Mesenchymal stem cell (in vitro differentiated cells and primary cell): ENCODE measurements at places on chromosomes 2 and 18.

- H3K36me3 ChIP-seq: peaks cover 42% of the 10 kb centered on the region
- no peaks in the 10 kb centered on the region for H3K4me1 ChIP-seq
- H3K27me3 ChIP-seq: no peaks in the 10 kb centered on the region
These were observed at the start of gene ANKRD23 for GRCh38 chr2:96843538-96844268. ANKRD23 (minus strand) TSS chr2:96844021; CDS start chr2:96843992, 29 bp downstream.

DNA sequence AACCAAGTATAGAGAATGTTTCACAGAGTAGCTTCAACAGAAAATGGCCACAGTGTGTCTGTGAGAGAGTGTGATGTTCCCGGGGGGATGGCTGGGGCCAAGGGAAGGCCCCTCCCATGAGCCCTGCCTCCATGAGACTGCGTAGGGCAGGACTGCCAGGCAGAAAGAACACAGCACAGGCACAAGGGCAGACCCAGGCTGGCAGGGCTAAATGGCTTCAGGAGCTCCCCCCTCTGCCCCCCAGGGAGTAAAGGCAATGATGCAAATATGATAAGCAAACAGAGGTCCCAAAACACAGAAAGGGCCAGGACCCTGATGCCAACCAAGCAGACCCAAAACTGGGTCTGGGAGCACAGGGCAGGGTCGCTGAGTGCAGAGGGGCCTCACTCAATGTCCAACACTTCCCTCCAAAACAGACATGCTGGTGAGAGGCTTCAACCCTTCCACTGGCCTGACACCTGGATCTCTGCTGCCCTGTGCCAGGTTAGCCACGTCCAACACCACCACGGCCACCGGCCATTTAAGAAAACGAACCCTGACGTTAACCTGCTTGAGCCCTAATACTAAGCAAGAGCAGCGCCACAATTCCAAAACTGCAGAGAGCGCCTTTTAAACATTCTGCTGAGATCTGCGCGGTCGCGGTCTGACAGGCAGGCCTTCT, 90.3 kb downstream of the HDAC4 start:
- H3K4me1 ChIP-seq: peaks cover 17% of the 10 kb centered on the region
- no peak overlapping the region for H3K4me3 ChIP-seq
- H3K27ac ChIP-seq: no peak overlapping the region
- no peaks in the 10 kb centered on the region for H3K27me3 ChIP-seq

DNA sequence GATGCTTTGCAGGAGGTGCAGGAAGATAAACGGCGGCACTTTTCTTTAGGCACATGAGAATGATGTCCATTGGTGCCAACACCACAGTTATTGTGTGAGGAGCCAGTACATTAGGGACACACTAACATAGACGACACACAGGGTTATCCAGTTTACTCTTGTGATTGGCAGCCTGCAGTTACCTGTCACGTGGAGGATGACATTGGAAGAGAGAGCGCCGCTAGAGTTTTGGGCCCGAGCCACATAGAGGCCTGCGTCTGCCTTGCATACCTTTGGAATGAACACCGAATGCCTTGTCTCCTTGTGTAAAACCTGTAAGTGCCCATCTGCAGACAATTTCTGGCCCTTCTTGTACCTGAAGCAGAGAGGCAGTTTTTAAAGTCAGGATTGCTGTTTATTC, 26.9 kb upstream of the TTN start:
- DNase-seq: no peak
- H3K27me3 ChIP-seq: no peaks in the 10 kb centered on the region
- H3K4me1 ChIP-seq: no peaks in the 10 kb centered on the region
- no peaks in the 10 kb centered on the region for H3K36me3 ChIP-seq
- H3K27ac ChIP-seq: no peak overlapping the region

GRCh38 chr2:134675314-134675713, 43.5 kb downstream of the TMEM163 start:
- peaks cover 16% of the 10 kb centered on the region for H3K27me3 ChIP-seq
- H3K4me1 ChIP-seq: peaks cover 25% of the 10 kb centered on the region
- no peak overlapping the region for H3K4me3 ChIP-seq

DNA sequence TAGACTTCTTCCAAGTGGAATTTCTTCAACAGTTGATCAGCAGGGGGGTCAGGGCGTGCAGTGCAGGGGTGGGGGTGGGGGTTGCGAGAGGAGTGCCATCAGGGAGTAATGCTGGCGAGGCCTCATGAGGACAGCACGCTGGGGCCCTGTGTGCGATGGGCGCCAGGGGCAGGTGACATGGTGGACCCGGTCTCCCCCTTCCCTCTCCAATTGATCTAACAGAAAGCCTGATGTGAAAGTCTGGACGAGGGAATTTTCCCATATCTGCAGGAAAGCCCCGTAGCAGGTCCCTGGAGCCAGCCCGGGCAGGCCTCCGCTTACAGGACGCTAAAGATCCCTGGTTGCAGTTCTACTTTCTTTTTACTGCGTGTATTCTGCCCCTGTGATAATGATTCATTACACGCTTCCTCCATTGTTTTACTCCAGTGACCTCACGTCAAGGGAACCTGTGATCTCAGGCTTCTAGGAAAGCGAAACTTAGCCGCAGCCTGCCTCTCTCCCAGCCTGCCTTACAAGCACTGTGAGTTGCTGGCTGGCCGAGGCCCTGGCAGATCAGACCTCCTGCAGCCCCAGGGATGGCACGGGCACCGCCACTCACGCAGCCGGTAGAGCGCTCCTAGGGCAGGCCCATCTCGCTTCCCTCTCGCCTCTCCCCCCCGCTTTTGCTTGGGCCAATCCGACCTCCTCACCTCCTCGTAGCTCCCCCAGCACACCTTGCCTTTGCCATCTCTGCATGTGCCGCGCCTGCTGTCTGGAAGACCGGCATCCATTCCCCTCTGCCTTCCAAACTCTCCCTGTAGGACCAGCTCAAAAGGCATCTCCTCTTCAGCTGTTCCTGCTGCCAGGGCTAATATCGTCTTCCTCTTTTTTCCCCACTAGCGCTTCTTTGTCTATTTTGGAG, 19.2 kb downstream of the NEURL3 start:
- H3K27ac ChIP-seq: peak overlapping the region; percentile 69
- no peaks in the 10 kb centered on the region for H3K36me3 ChIP-seq
- peak overlapping the region; percentile 71 for H3K4me3 ChIP-seq
- H3K4me1 ChIP-seq: peaks cover 13% of the 10 kb centered on the region
- DNase-seq: peak; percentile 80

DNA sequence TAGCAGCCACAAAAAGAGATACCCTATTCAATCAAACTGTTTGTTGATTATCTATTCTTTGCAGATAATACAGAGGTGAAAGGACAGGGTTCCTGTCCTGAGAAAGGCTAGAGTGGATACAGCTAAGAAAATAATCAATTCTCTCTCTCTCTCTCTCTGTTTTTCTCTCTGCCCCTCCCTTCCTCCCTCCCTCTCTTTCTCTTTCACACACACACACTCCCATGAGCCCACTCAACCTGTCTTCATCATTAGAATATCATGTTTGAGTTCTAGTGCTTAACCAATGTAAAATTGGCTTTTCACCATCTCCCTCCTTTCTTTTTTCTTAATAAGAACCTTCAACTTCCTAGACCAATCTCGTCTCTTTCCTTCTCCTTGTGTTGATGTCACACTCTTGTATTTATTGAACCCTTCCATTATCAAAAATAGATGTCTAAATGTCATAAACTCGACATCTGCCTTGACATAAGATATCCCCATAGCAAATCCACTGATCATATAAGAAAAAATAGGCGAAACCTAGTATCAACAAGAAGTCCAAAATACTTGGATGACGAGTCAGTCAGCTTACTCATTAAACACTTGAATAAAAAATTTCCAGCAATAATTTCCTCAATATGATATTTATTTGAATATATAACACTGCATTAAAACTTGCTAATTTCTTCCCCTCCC, 42.8 kb upstream of the CYTIP start:
- H3K27ac ChIP-seq: no peak overlapping the region
- no peak overlapping the region for H3K4me3 ChIP-seq
- H3K4me1 ChIP-seq: peaks cover 5% of the 10 kb centered on the region
- DNase-seq: no peak
- H3K36me3 ChIP-seq: no peaks in the 10 kb centered on the region

DNA sequence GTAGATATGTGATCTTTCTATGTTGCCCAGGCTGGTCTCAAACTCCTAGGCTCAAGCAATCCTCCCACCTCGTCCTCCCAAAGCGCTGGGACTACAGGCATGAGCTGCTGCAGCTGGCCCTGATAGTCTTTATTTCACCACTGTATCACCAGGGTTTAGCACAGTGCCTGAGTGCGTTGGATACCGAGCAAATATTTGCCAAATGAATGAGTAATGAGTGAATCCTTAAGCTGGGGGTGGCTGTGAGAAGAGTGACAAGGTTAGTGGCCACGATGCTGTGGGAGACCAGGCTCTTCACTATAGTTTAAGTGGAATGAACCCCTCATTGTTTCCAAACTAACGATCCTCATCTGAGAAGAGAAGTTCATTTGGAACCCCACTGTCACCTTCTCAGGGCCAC, 60.8 kb upstream of the FAM136A start:
- H3K27ac ChIP-seq: no peak overlapping the region
- DNase-seq: no peak
- no peaks in the 10 kb centered on the region for H3K4me1 ChIP-seq
- H3K36me3 ChIP-seq: no peaks in the 10 kb centered on the region

DNA sequence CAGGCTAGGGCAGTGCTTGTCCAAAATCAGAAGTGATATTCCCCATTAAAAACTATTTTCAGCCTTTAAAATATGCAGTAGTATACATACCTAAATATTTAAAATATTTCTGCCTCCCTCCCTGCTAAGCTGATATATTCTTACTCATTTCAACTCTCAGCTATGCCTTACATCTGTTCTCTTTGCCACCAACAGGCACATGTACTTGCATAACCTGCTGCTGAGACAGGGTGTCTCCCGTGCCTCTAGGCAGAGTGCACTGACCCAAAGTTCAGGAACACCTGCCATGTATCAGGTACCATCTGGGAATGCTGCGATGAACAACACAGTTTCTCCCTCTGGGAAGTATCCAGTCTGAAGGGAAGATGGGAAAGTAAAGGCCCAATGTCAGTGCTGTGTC, 91.7 kb downstream of the STK39 start:
- DNase-seq: no peak
- no peak overlapping the region for H3K4me3 ChIP-seq
- peaks cover 34% of the 10 kb centered on the region for H3K36me3 ChIP-seq

- H3K4me3 ChIP-seq: no peak overlapping the region
- no peaks in the 10 kb centered on the region for H3K36me3 ChIP-seq
- H3K4me1 ChIP-seq: no peaks in the 10 kb centered on the region
- H3K27ac ChIP-seq: no peak overlapping the region
- no peak for DNase-seq
These were observed 189.2 kb downstream of the NCK2 start for GRCh38 chr2:105933906-105934305.

DNA sequence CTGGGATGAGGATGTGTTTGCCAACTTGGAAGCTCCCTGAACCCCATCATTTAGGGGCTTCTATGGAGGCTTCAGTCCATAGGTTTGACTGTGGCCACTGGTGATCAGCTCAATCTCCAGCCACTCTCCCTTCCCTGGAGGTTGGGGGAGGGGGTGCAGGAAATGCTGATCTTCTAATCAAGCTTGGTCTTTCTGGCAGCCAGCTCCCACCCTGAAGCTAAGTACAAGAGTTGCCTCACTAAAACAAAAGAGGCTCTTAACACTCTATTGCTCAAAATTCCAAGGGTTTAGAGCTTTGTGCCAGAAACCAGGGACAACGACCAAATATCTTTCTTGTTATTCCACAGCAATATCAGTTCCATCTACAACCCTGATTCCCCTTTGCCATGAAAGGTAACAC, 19.4 kb upstream of the MPPE1 start:
- no peak overlapping the region for H3K27ac ChIP-seq
- DNase-seq: no peak
- H3K36me3 ChIP-seq: no peaks in the 10 kb centered on the region

DNA sequence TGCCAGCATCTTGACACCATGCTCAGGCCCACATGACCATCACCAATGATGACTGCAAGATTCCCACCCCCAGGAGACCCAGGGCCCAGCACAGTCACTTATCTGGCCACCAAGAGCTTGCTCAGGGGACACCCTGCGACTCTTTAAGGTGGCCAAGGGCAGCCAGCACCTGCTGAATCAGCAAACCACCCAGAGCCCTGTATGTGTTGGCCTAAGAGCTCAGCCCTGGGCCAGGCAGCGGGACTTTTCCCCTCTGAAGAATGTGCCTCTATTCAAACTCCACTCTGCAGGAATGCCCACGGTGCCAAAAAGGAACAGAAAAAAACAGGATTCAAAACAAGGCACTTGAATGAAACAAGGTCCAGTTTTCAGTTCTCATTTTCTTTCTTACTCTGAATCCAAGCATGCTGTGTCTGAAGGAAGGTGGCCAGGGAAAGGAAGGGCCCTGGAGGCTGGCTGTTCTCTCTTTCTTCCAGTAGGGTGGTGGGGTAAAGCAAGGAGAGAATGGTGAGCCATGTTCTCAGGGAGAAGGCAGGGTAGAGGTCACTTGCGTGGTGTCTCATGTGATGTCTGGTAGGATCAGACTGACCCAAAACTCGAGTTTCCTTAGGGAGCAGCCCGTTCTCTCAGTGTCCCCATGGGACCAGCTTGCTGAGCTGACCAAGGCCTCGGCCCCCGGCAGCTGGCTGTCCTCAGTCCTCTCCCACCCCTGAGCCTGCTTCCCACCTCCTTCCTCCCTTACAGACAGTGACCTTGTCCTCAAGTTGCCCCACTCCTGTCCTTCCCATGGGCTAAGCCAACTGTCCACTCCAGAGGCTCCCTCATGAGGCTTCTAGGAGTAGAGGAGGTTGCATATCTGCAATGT, 150.0 kb downstream of the RNF152 start:
- no peak for DNase-seq
- H3K4me3 ChIP-seq: no peak overlapping the region
- H3K27me3 ChIP-seq: no peaks in the 10 kb centered on the region
- H3K4me1 ChIP-seq: peaks cover 9% of the 10 kb centered on the region

GRCh38 chr2:29270701-29271121, 155.5 kb downstream of the CLIP4 start:
- H3K4me1 ChIP-seq: no peaks in the 10 kb centered on the region
- no peak overlapping the region for H3K27ac ChIP-seq
- no peak overlapping the region for H3K4me3 ChIP-seq
- no peak for DNase-seq
- H3K36me3 ChIP-seq: no peaks in the 10 kb centered on the region

GRCh38 chr2:177692042-177692782, 299.6 kb downstream of the AGPS start:
- no peaks in the 10 kb centered on the region for H3K36me3 ChIP-seq
- H3K27me3 ChIP-seq: no peaks in the 10 kb centered on the region
- peak; percentile 4 for DNase-seq
- H3K27ac ChIP-seq: peak overlapping the region; percentile 81
- no peak overlapping the region for H3K4me3 ChIP-seq

GRCh38 chr2:113930448-113930847, 40.6 kb downstream of the ACTR3 start:
- H3K4me1 ChIP-seq: peaks cover 3% of the 10 kb centered on the region
- no peak overlapping the region for H3K4me3 ChIP-seq
- H3K27me3 ChIP-seq: no peaks in the 10 kb centered on the region

DNA sequence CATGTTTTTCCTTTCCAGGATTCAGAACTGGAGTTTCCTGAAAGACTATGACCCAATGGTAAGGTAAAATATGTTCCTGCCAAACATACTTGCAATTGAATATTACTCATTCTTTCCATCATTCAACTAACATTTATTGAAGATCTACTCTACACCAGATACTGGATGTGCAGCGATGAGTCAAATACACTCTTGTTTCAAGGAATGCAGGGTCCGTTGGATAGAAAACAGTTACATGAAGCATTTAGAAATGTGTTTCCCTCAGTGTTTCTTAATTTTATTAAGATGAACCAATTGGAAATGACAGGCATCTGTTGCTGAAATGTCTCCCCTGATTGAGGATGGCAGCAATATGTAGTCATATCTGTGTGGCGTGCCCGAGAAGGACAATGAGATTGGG, 14.8 kb upstream of the SLC66A3 start:
- H3K4me3 ChIP-seq: no peak overlapping the region
- no peaks in the 10 kb centered on the region for H3K4me1 ChIP-seq
- H3K27ac ChIP-seq: no peak overlapping the region
- no peaks in the 10 kb centered on the region for H3K36me3 ChIP-seq
- DNase-seq: no peak
